MV-4-11 (cell line): ENCODE measurements at places on chromosomes 3 and 15.
A peak's percentile ranks its signal among the peaks of the same experiment; 100 is the strongest.

DNA sequence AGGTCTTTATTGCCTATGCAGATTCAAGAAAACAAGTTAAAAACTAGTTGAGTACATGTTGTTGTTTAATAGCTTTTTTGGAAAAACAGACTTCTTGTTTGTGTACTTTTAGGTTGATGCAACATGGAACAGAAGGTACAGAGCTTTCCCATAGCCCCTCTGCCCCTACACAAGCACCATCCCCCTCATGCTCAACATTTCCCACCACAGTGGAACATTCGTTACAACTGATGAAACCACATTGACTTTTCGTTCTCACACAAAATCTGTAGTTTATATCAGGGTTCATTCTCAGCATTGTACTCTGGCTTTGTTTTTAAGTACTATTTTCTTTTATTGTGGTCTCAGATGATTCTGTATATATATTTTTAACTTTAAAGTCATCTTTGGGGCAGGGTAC lies 1054.6 kb downstream of the NTRK3 start:
- no peak for DNase-seq

DNA sequence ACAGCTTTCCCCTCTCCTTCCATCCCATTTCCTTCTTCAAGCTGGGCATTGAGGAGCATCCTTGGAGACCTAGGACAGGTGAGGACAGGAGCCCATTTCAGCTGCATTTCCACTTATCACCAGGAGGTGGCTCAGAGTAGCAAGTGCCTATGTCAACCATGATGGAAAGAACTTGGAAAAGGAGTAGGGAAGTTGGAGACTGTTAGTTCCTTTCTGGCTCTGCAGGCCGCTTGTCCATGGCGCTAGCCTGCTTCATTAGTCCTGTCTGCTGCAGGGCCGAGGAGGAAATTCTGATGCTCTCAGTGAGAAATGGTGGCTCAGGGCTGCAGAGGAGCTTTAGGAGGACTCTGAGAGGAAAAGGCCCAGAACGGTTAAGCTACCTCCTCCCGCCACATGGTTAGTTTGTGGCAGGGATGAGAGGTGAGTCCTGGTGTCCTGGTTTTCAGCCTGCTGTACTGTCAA lies 7.0 kb upstream of the CD276 start:
- DNase-seq: peak; percentile 2

DNA sequence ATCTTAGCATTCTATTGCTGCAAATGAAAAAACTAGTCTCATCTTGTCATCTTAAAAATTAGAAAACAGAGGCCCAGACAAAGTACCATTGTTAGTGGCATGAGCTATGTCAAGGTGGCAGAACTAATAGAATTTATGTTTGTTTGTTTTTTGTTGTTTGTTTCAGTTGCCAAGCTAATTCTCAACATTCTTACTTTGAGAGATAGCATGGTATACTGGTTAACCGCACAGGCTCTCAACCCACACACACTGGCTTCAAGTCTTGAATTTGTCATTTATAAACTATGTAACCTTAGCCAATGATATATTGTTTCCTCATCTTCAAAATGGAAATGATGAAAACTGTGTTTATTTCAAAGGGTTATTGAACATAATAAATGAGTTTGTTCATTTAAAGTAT lies 367.6 kb upstream of the PLSCR5 start:
- DNase-seq: no peak

DNA sequence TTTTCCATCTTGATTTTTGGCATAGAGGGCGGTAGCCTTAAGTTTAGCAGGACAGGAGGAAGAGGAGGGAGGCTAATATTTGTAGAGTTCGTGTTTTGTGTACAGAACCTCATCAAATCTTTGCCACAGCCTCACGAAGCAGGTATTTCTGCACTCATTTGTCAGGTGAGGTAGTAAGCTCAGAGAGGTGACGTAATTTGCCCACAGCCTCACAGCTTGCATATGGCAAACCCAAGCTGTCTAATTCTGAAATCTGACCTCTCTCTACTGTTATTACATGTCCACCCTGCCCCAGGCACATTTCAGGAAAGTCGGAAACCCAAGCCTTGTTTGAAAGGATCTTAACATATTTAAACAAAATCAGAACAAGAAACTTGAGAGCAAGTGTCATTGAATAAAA lies 91.1 kb upstream of the TPM1 start:
- no peak for DNase-seq

- no peak for DNase-seq
Observed at GRCh38 chr3:124635169-124635539, 95.1 kb upstream of the UMPS start.

- no peak for DNase-seq
Observed at GRCh38 chr15:100215031-100215842, 126.5 kb downstream of the ADAMTS17 start.

GRCh38 chr3:52281981-52282801 lies 3.7 kb upstream of the WDR82 start:
- no peak for DNase-seq

- no peak for DNase-seq
Observed at GRCh38 chr3:15978801-15979200, 181.0 kb upstream of the ANKRD28 start.

DNA sequence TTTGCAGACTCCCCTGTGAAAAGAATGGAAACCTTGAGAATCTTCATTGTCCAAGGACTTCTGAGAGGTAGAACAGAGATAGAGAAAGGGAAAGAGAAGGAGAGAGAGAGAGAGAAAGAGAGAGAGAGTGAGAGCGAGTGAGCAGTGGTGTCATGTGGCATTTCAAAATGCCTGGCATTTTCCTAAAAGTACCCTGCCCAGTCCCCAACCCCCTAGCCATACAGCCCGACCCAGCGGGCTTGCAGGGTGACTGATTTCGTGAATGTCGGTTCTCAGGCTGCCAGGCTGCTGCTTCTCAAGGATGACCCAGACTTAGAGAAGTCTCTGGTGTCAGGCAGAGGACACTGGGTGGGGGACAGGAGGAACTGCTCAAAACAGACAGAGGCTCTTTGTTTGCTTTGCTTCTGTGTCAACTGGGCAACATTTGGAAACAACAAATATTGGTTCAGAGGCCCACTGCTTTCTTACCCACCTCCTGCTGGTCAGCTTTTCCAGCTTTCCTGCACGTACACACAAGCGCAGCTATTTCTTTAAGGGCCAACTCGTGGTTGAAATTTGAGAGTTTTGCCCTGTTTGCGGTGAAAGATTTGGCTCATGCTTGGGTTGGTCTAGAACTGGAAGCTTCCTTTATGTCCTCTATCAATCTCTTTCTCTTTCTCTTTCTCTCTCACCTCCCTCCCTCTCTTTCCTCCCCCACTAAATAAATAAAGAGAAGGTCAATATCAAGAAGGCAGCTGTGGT lies 3.7 kb upstream of the TF start:
- DNase-seq: no peak

DNA sequence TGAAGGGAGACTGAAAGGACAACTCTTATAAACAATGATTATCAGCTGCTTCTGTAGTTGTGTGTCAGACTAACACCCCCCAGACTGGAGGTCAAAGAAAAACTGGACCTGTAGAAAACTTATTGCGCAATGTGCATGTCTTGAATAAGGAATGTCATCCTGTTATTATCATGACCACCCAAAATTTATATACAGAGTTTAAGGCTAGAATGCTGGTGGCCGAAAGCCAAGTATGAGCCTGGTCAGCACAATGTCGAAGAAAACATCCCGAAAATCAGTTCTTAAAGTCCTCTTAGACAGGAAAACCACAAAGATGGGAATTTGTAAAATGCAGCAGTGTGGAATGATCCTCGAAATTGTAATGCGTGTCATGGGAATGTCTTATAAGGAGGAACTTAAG lies 29.3 kb downstream of the RFTN1 start:
- no peak for DNase-seq

DNA sequence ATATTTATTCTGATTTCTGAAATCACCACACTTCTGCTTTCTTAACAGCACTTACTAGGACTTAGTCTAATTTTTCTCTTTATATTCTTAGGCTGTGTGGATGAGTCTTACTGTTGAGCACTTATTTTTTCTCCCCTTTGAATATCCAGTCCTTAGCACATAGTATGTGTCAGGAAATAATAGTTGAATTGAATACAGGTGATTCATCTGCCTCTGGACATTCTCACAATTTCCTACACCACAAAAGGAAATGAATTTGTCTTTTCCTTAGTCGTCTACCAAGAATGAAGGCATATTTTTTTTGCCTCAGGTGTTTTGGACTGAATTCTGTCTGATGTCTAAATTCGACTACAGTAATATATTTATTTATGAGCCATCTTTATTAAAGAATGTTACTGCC lies 204.2 kb downstream of the GHSR start:
- DNase-seq: no peak

- no peak for DNase-seq
Observed at GRCh38 chr3:27720899-27721716, 1.0 kb downstream of the EOMES start.

DNA sequence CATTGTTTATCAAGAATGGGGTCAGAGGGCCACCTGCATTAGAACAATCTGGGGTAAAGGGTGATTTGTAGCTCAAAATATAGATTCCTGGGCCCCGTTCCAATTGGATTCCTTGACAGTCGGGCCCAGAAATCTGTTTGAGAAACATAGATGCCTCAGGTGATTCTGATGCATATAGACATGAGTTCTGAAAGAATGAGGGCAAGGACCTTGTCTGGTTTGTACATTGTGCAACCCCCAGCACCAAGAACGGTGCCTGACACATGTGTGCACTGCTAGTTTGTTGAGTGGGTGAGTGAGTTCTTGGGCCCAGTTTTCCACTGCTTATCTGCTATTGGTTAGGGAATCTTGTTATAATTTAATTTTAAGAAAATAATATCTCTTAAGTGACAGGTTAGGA lies 16.6 kb downstream of the CRYBG3 start:
- DNase-seq: no peak

DNA sequence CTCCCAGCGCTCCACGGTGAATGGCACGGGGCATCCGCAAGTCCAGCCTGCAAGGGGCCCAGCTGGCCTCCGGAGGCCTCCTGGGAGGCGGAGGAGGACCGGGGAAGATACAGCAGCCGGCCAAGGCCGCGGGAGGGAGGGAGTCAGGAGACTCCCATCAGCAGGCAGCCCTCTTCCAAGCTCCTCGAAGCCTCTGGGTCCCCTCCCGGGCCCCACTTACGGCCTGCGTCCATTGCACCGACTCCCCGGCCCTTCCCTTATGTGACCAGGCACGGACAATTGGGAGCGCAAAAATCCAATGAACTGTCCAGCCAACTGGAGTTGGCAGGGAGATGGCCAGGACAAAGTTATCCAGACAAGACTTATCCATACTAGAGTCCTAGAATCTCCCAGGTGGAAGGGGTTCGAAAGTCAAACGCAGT lies 668 bp downstream of the MFGE8 start:
- DNase-seq: no peak

GRCh38 chr3:72630327-72630968 lies 217.8 kb downstream of the SHQ1 start:
- no peak for DNase-seq

- peak; percentile 4 for DNase-seq
Observed at GRCh38 chr3:124633524-124633923, 96.7 kb upstream of the UMPS start.

DNA sequence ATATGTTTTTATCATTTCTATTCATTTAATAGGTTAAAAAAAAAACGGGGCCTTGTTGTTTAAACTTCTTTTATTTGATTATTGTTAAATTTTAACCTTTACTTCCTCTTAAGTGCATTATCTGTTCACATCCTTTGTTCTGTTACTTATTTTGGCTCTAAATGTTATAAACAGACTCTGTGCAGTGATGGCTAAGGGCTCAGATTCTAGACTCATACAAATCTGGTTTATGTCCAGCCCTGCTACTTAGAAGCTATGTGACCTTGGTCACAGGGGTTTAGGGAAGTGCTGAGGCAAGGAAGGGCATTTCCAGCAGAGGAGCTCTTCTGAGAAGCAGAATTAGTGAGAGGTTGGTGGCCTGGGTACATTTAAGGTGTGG lies 55.3 kb upstream of the VILL start:
- no peak for DNase-seq

DNA sequence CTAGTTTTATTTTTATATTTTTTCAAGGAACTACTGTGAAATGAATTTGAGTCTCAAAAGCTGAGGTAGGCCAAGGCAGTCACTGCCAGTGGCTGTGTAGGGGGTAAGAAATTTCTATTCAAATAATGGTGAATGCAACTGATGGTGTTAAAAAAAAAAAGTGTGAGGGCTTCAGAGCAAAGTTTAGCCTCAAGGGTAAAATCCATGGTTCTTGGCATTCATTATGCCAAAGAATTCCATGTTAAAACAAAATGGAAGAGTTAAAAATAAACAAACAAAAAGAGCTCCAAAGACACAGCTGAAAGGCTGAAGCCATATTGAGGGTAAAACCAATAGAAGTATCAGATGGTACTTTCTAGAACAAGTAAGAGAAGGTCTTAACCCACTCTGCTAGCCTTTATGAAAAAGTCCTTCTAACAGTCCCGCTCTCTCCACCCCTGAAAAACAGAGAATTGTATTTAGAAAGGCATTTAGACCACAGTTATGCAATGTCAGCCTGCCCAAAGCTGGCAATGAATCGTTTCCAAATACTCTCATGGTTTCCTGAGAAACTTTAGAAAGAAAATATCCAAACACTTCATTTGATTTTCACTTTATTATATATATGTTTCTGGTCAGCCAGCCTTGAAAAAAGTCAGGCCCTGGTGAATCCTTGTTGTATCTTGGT lies 158.4 kb upstream of the GMNC start:
- DNase-seq: no peak

DNA sequence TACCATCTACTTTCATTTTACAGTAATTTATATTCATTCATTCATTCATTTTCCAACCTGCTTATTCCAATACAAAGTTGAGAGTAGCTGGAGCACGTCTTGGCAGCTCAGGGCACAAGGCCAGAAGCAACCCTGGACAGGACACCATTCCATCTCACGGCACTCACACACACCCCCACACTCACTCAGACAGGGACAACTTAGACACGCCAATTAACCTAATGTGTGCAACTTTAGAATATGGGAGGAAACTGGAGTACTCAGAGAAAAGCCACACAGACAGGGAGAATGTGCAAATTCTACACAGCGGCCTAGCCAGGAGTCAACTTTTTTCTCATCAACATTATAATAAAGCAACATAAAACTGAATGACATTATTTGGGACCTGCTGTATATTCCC lies 46.7 kb downstream of the IGF2BP2 start:
- no peak for DNase-seq

- DNase-seq: no peak
Observed at GRCh38 chr3:138364356-138365252, 16.2 kb downstream of the MRAS start.

GRCh38 chr3:48576647-48577046 lies 13.1 kb upstream of the UCN2 start:
- no peak for DNase-seq

DNA sequence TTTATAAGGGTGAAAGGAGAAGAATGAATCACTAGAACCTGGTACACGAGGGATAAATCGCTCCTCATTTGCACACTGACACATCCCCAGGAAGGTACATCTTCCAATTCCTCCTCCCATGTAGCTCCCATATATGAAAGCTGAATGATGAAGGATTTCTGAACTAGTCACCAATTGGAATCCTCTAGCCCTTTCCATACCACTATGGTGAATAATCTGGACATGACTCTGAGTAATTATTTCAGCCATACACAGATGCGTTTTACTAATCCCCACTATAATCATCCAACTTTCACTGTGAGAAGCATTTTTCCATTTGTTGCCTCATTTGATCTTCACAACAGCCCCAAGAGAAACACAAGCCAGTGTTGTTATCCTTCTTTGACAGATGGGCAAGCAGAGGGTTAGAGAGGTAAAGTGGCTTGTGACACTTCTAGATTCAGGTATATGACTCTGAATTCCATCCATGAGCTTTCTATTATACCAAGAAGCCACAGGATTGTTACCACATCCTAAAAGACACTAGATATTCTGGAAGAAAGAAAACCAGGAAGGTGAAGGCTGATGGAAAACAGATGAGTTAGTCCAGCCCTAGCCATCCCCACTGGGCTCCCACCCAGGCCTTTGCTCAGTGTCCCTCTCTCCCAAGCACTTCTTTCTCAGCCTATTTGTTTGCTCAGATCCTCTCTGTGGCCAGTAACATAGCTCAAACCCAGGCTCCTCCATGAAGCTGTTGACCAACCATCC lies 22.2 kb upstream of the BCL6 start:
- no peak for DNase-seq
